ENCODE measurements at places on chromosomes 6 and 20.

- no peak for DNase-seq
Observed at GRCh38 chr6:159874435-159874834, 16.4 kb upstream of the MAS1 start.

DNA sequence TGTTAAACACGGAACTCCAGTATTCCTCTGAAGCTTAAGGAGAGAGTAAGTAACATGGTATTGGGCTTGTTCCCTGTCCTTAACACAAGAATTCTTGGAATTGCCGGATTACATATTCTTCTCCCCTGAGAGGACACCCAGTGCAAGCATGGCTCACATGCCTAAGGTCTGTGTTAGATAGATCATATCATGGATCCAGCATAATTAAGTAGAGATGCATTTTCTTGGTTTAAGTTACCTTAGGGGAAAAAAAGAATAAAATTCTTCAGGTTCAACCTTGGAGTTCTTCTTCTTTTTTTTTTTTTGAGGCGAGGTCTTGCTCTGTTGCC is 53.9 kb downstream of the AKAP12 start:
- DNase-seq = no peak

- no peak for DNase-seq
Observed at GRCh38 chr6:128379577-128379976, 140.8 kb downstream of the PTPRK start.

- DNase-seq = no peak
Observed at GRCh38 chr6:96947055-96947454, 22.5 kb downstream of the KLHL32 start.

GRCh38 chr20:19375801-19376200 is 163.4 kb downstream of the SLC24A3 start:
- no peak for DNase-seq

DNA sequence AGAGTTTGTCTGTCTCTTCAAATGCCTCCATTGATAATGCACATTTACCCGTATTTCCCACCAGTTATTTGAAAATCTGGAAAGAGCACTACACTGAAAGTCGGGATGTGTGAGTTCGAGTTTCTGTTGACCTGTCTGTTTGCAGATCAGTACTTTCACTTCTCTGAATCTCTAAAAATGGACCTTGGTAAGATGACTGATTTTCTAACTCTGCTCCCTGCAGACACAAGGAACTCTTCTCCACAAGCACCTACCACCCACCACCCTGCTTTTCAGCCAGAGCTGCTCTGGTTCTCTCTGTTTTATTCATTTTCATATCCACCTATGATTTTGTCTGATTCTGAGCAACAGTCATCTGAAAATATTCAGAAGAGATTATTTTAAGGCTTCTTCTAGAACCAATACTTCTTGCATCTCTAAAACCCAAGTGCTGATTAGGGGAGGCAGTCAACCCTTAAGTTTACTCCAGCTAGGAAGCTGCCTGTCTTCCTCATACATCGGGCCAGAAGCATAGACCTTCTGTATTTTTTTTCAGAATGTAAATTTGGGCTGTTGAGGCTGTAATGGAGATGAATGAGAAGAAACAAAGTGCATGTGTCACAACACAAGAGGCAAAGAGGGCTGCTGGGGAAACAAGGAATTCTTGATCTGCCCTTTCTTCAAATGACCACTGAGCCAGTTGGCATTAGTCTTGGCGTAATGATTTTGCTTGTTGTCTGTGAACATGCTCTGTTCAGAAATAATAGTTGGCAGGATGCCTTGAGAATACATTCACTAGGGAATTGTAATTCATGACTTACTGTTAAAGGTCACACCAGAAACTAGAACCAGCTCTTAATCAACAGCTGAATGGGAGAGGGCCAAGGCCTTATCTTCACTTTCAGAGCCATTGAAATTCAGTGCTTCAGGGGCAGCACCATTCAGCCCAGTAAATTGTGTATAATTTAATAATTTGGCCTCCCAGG is 85.4 kb upstream of the MYLIP start:
- no peak for DNase-seq

DNA sequence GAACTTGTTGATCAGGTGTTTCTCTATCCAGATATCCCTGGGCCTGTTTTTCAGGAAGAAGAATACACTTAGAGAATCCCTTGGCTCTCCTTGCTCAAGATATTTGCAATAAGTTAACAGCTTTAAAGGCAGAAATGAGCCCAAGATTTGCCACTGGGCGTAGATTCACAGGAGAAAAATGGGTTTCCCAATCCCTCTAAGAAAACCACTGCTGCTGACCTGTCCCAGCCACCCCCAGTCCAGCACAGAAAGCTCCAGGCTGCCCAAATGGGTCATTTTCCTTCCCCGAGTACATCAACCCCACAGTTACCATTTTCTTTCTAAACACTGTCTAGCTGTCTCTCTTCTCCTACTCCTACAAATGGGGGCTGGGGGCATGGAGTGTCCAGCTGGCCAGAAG is 67.3 kb downstream of the ANKRD60 start:
- DNase-seq = no peak

GRCh38 chr20:58378704-58379103 is 10.3 kb upstream of the VAPB start:
- DNase-seq = no peak

- DNase-seq = no peak
Observed at GRCh38 chr6:17768388-17768787, 61.7 kb upstream of the NUP153 start.
